ENCODE measurements at places on chromosomes 5 and 9.

DNA sequence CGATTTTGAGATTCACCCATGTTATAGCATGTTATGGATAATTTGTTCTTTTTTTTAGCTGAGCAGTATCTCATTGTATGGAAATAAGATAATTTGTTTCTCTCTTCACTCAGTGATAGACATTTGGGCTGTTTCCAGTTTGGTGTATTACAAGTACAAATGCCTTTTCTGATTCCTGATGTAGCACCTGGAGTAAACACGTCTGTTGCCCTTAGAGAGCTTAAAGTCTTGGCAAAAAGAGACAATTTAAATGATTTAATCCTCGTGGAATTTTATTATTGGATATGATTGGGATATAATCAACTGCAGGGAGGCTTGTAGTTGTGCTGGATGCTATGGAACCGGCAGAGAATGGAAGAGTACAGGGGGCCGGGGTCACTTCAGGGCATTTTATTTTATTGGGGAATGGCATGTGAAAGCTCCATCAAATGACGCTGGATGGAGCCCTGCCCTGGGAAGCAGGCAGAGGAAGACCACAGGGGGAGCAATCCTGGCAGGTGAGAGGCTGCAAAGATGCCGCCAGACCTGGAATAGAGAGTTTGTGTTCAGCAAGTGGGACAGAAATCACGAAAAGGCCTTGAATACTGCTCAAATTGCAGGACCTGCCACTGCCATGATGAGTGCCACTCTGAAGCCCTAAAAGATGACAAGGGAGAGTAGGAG is 31.0 kb upstream of the TGFBI start:
- no peak for DNase-seq

GRCh38 chr5:19104948-19105347 is 883.1 kb downstream of the CDH18 start:
- DNase-seq = no peak

DNA sequence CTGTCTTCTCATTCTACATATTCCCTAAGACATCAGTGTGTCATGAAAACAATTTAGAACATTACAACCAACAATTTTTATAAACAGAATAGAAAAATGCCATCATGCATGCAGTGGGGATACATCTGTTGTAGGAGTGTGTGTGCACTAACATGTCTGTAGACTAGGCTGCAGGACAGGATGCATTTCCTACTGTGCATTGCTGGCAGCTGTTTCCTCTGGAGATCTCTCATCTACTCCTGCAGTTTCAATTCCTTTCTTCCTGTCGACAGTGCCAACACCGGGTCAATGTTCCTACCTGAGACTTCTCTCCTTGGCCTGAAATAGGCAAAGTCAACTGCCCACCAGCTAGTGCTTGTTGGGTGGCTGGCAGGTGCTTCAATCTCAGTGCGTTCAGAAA is 69.8 kb downstream of the ANKH start:
- DNase-seq = no peak

DNA sequence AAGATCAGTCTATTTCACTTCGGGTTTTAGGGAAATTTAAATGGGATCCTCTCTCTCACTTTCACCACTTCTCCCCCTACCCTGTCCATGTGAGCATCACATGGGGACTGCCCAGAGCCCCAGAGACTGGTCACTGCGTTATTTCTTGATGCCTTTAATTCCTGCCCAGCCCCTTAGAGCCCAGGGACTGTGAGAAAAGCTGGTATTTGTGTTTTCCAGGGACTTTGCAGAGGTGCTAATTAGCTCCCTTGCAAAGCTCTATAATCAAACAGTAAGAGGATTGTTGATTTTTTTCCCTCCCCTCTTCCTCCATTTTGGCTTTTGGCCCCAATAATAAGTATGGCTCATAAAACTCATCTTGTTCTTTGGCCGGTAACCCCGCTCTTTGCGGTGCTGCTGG is 35.6 kb downstream of the NTRK2 start:
- no peak for DNase-seq

DNA sequence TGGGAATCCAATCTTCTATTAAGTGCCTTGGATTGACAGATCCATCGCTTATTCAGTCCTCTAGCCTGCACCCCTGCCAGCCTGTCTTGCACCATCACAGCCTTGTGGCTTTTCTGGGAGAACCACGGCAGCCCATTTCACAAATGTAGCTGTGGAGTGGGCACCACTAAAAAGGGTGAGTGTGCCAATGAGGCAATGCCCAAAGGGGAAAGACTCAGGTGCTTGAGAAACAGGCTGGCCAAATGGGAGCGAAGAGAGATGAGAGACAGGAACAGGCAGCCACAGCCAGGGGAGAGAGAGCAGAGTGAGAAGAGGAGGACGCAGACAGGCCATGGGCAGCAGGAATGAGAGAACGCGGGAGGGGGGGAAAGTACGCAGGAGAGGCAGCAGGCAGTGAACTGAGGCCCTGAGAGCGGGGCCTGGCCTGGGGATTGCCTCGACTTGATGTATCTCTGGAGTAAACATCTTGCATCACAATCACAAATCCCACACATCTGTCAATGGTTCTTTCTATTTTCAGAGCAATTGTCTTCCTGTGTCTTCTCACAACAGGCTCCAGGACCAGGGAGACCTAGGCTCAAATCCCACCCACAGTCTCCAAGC is 173.1 kb downstream of the SYK start:
- no peak for DNase-seq

DNA sequence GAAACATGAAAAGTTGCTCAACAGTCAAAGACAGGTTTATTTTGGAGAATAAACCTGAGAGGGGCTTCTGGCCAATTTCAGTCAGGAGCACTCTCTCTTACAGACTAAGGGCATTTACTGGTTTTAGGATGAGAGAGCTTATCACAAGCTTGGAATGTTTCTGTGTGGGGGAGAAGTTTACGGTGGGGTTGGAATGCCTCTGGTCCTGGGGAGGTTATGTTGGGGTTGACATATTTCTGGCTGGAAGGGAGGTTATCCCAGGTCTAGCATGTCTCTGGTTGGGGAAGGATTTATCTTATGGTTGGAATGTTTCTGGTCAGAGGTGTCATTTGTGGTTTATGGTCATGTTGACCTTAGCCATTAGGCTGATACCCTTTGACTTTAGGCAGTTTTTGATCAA is 1867.3 kb downstream of the EFNA5 start:
- no peak for DNase-seq
